ENCODE measurements at places on chromosomes 3 and 15.

GRCh38 chr3:39170461-39170860 lies 17.1 kb upstream of the CSRNP1 start:
- DNase-seq, result no peak

DNA sequence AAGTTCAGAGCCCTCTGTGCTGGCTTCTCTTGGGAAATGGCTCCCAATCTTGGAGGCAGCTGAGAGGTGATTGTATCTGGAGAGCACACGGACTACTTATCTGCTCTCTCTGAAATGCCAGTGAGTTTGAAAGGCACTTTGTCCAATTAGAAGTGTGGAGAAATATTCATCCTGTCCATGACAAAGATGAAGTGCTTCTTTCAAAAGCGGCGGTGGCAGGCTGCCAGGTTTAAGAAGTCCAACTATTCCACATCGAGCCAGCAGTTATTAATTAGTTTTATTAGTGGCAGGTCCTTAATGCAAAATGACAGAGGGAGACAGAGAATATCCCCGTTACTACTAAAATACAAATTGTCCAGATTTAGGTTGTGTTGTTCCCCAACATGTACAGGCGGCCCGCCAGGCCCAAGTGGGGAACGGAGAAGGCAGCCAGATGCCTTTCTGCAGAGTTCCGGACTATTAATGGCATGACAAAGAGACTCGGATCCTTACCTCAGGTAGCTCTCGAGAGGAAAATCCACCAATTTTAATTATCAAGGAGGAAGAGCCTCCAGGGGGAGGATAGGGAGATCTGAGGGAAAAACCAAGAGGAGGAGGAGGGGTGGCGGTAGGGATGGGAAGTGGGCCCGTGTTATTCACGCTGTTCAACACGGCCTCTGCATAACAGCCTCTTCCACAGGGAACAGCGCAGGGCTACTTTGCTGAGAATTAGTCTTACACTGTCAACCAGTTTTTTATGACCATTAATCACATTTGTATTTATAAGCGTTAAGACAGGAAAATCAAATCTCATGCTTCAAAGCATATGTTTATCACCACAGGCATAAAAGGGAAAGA lies 42.0 kb downstream of the RORA start:
- DNase-seq, result no peak

GRCh38 chr15:37076543-37076942 lies 23.8 kb downstream of the MEIS2 start:
- DNase-seq, result no peak

DNA sequence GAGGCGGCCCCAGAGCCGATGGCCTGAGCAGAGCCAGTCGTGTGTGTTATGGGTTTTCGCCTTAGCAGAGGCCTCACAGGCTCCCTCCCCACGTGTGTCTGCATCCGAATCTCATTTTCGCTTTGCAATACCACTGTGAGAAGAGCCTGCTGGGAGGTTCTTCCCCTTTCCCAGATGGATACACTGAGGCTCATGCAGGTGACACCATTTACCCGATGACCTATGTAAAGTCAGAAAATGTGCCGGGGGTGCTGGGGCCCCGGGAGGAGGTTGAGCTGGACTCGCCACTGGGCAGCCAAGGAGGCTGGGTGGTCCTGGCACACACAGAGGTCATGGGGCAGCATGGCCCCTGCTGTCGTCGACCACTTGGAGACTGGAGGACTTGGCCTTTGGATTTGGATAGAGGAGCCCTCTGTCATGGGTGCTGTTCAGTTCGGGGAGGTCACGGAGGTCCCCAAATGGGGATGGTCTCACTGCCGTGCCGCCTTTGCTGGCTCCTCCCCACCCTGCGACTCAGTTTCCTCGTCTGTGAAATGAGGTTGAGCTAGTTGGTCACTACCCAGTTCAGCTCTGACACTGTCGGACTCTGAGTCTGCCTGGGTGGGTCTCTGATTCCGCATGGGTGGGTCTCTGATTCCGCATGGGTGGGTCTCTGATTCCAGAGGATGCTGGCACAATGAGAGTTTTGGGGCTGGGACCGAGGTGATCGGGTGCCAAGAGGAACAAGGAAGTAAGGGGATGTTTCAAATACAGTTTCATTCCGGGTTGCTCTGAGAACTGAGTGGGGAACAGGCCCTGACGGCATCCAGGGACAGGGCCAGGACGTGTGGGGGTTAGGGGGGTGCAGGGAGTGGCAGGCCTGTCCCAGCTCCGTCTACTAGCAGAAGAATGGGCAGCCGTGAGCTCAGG lies 23.2 kb upstream of the MUC4 start:
- DNase-seq, result no peak

DNA sequence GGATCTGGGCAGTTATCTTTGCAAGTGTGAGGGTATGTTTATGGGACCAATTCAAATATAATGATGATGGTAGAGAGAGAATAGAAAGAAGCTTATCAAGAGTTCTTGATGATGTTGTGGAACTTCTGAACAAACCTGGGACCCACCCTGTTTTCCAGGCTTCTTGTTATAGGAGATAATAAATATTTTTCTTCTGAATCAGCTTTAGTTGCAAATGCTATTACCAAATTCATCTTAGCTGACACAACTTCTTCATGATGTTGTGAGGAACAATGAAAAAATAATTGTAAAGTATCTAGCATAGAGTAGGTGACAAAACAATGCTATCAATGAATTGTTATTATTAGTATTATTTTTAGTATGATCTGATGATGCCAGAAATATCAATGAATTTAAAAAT lies 43.5 kb upstream of the PTX3 start:
- DNase-seq, result no peak

All from activated CD8-positive, alpha-beta memory T cell treated with anti-CD3 and anti-CD28 coated beads for 4 hours (primary cell).